ENCODE measurements at places on chromosomes 5 and 9. TPM values are rescaled to one million over a fixed set of nuclear protein-coding genes. Genes with fewer than 3 reads are reported as not detected.

The CSF2 gene
- 0.51 TPM for total RNA-seq

The DCAF10 gene
- total RNA-seq = 27.7 TPM

The PCDHB5 gene
- 4.2 TPM for total RNA-seq

The PCAT7 gene
- total RNA-seq = 0.29 TPM

The C9orf50 gene
- total RNA-seq = 0.30 TPM

The CKMT2 gene
- 29.3 TPM for total RNA-seq

The CCDC183 gene
- 0.45 TPM for total RNA-seq

The IL3 gene
- not detected for total RNA-seq

The IL5 gene
- not detected for total RNA-seq

The AMBP gene
- total RNA-seq = not detected

The PDCD1LG2 gene
- 5.4 TPM for total RNA-seq

The SOHLH1 gene
- total RNA-seq = not detected

The SLC6A19 gene
- total RNA-seq = 0.12 TPM

The BHMT2 gene
- 16.3 TPM for total RNA-seq

The SLC4A9 gene
- total RNA-seq = not detected

The AHRR gene
- 3.8 TPM for total RNA-seq

The CDC26 gene
- total RNA-seq = 23.1 TPM
